ENCODE measurements at places on chromosomes 12 and 14. TPM values are rescaled to one million over a fixed set of nuclear protein-coding genes. Genes with fewer than 3 reads are reported as not detected.

- no peak for DNase-seq
These were observed 14.0 kb downstream of the SYNE3 start for GRCh38 chr14:95502381-95502950.

GRCh38 chr12:22284871-22285270 is 49.6 kb downstream of the ST8SIA1 start:
- no peak for DNase-seq

GRCh38 chr12:78671295-78671694 is 193.3 kb upstream of the SYT1 start:
- no peak for DNase-seq

DNA sequence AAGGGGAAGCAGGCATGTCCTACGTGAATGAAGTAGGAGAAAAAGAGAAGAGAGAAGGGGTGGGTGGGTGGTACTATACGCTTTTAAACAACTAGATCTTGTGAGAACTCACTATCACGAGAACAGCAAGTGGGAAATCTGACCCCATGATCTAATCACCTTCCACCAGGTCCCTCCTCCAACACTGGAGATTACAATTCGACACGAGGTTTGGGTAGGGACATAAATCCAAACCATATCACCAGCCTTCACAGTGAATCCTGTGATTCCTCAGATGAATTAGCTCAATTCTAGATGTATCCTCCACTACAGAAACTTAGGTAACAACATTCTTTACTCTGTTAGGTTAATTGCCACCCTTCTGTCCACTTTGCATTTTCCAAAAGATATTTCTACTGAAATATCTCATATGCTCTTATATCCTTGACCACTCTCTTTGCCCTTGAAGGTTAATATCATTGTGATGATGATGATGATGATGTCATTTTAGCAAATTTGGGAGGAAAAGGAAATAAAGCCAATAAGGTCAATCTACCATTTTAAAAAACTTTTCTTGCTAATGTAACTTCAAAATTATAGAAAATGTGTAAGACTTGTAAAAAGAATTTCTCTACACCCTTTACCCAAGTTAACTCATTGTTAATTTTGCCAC is 23.2 kb upstream of the CCNT1 start:
- no peak for DNase-seq

DNA sequence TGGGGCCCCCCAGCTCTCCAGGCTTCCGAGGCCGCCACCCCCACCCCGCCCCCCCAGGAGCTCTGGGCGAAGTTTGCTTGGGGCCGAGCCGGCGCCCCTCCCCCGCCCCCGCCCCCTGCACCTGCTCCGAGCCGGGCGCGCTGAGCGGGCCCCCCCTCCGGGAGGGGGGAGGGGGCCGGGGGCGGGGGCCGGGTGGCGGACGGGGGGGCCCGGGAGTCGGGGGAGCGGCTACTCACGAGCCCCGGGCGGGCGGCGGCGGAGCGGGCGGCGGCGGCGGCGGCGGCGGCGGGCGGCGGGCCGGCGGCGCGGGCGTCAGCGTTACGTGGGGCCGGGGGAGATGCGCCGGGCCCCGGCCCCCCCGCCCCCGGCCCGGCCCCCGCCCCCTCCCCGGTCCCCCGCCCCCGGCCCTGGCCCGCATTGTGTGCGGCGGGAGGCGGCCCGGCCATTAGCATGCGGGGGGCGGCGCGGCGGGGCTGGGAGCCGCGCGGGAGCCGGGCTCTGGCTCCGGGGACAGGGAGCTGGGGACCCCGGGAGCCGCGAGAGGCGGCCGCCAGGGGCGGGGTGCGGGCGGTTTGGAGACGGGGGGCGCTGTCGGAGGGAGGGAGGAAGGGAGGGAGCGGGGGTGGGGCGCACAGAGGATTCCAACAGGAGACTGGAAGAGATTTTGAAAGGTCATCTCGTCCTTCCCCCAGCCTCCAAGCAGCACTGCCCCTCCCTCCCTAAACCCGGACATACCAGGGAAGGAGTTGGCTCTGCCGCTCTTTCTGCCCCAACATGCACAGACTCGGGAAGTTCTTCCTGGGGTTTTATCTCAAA is at the start of gene ZNF219:
Gene ZNF219 (minus strand): TSS at position 580 of the 816 bp plus-strand sequence. CDS start 5,064 bp downstream, outside the sequence.
- no peak for DNase-seq

- no peak for DNase-seq
These were observed 856 bp downstream of the GOLGA5 start for GRCh38 chr14:92794961-92795360.

The KRT77 gene
- not detected for total RNA-seq

The DAO gene
- not detected for total RNA-seq

The RNASE3 gene
- total RNA-seq, result not detected

The XRCC3 gene
- 9.8 TPM for total RNA-seq

The RARG gene
- total RNA-seq, result 16.8 TPM

Data from CD4-positive, CD25-positive, alpha-beta regulatory T cell (primary cell).